Thymus (tissue), 14 donors: ENCODE measurements at places on chromosomes 7 and 10. TPM values are rescaled to one million over a fixed set of nuclear protein-coding genes. Genes with fewer than 3 reads are reported as not detected.

- DNase-seq: no peak
Measured at GRCh38 chr7:50405221-50405620, 44.9 kb downstream of the FIGNL1 start.

DNA sequence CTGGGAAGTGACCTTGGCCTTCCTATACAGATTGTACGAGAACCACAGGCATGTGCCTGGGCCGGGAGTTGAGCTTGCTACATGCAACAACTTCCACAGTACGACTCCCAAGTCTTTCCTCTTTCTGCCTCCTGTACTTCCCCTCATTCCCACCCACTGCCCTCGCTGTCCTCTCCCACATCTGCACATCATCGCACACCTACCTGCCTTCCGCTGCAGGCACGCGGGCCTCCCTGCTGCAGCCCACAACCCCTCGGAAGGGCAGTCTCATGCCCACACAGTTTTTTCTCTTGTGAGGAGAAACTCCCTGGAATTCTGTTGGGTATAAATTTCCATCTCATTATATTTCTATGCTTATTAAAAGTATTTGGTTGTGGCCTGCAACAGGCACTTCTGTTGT is 117.2 kb downstream of the ACTR3B start:
- DNase-seq: no peak

- DNase-seq: no peak
Measured at GRCh38 chr10:69863580-69863979, 61.9 kb downstream of the COL13A1 start.

The HKDC1 gene
- total RNA-seq: 15.3 TPM

The ZDHHC16 gene
- total RNA-seq: 20.8 TPM

The HOXA7 gene
- 0.57 TPM for total RNA-seq
